Panc1 (cell line): ENCODE measurements at places on chromosomes 11 and 22.
A peak's percentile ranks its signal among the peaks of the same experiment; 100 is the strongest.

DNA sequence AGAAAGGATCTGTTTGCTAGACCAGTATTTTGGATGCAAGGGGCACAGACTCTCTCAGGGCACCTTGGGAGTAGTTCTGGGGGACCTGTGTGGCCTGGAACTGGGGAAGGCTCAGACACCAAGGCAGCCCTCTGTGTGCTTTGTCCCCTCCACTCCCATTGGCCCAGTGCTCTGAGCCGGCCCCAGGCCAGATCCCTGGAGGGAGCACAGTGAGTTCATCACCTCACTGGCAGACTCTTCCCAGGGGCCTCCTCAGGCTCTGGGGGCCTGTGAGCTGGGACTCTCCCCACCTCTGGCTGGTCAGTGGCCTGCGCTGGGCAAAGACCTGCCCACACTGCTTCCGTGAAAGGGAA is 51.7 kb downstream of the CHRDL2 start:
- DNase-seq, result no peak
- H3K27ac ChIP-seq, result no peak overlapping the region
- no peaks in the 10 kb centered on the region; the same call in 1 of the 2 replicates for H3K27me3 ChIP-seq
- H3K4me1 ChIP-seq, result no peaks in the 10 kb centered on the region
- H3K36me3 ChIP-seq, result no peaks in the 10 kb centered on the region
- H3K4me3 ChIP-seq, result no peak overlapping the region

GRCh38 chr11:94705891-94706615 is 62.1 kb upstream of the AMOTL1 start:
- peaks cover 4% of the 10 kb centered on the region; the same call in 1 of the 2 replicates for H3K4me1 ChIP-seq
- no peak for DNase-seq
- no peak overlapping the region for H3K4me3 ChIP-seq
- H3K27me3 ChIP-seq, result no peaks in the 10 kb centered on the region

- H3K27me3 ChIP-seq, result no peaks in the 10 kb centered on the region
- no peaks in the 10 kb centered on the region for H3K36me3 ChIP-seq
- no peak for DNase-seq
- no peak overlapping the region for H3K27ac ChIP-seq
- H3K4me3 ChIP-seq, result no peak overlapping the region
- peaks cover 25% of the 10 kb centered on the region for H3K4me1 ChIP-seq
Measured at GRCh38 chr11:1868636-1869291, 15.9 kb downstream of the LSP1 start.

GRCh38 chr22:36684841-36685240 is 18.7 kb downstream of the CACNG2 start:
- no peaks in the 10 kb centered on the region for H3K36me3 ChIP-seq
- H3K4me1 ChIP-seq, result no peaks in the 10 kb centered on the region
- no peak for DNase-seq
- no peak overlapping the region for H3K27ac ChIP-seq

DNA sequence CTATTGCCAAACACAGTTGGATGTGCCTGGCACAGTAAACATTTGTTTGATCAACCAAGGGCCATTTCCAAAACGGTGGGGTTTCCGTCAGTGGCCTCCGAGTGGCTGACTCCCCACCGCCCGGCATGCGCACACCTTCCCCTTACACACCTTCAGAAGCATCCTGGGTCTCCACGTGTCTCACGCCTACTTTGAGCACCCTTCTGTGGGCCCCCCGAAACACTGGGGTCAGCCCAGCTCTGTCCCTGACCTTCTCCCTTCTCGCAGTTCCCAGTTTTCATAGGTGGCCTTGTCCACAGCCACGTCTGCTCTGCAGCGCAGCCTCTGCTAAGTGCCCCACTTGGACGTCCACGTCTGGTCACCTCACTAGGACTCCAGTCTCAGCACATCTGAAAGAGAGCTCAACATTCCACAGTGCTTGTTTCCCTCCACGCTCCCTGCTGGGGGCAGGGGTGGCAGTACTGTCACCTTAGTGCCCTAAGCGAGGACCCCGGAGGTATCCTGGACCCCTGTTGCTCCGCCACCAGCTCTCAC is 13.2 kb upstream of the SHANK2 start:
- no peak for DNase-seq
- H3K36me3 ChIP-seq, result no peaks in the 10 kb centered on the region
- no peaks in the 10 kb centered on the region for H3K27me3 ChIP-seq

- DNase-seq, result no peak
- no peaks in the 10 kb centered on the region for H3K36me3 ChIP-seq
- H3K4me1 ChIP-seq, result no peaks in the 10 kb centered on the region
Measured at GRCh38 chr11:15851051-15851498, 505.3 kb downstream of the SOX6 start.

- no peaks in the 10 kb centered on the region for H3K4me1 ChIP-seq
- no peak overlapping the region for H3K27ac ChIP-seq
- no peaks in the 10 kb centered on the region for H3K27me3 ChIP-seq
Measured at GRCh38 chr11:13358596-13359270, 81.1 kb downstream of the BMAL1 start.

DNA sequence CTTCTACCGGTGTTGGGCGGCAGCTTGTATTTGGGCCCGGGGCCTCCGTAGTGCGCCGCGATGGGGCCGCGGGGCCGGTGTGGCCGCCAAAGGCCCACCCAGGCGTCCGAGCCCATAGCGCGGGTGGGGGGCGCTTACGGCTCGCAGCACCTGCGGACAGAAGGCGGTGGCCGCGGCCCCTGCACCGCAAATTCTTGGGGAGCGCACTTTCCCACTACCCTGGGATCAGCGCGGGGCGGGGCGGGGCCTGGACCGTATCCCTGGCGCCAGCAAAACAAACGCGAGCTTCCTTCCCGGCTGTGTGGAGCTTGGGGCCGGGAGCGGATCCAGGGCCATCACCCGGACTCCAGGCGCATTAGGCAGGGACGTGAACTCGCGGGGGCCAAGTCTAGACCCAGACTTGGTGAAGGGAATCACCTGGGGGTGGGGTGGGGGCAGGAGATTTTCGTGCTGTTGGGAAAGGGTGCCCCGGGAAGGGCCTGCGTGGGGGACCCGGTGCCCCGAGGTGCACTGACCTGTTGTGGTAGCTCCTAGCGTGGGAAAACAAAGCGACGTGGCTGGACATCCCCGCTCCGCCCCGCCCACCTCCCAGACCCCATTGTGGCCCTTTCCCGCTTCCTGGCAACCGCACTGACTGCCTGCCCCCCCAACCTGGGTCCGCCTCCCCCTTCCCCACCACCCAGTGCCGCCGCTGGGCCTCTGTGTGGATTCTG is 2.3 kb upstream of the TYMP start:
- H3K36me3 ChIP-seq, result no peaks in the 10 kb centered on the region; the same call in 1 of the 2 replicates
- H3K4me3 ChIP-seq, result peak overlapping the region; percentile 56

GRCh38 chr11:33685082-33685481 is 15.5 kb downstream of the C11orf91 start:
- H3K36me3 ChIP-seq, result no peaks in the 10 kb centered on the region
- no peak overlapping the region for H3K4me3 ChIP-seq
- H3K27ac ChIP-seq, result no peak overlapping the region
- H3K27me3 ChIP-seq, result no peaks in the 10 kb centered on the region
- H3K4me1 ChIP-seq, result peaks cover 18% of the 10 kb centered on the region

- H3K36me3 ChIP-seq, result peaks cover 12% of the 10 kb centered on the region
- H3K4me1 ChIP-seq, result peaks cover 6% of the 10 kb centered on the region; the same call in 1 of the 2 replicates
Measured at GRCh38 chr11:34446386-34446785, 7.7 kb downstream of the CAT start.

DNA sequence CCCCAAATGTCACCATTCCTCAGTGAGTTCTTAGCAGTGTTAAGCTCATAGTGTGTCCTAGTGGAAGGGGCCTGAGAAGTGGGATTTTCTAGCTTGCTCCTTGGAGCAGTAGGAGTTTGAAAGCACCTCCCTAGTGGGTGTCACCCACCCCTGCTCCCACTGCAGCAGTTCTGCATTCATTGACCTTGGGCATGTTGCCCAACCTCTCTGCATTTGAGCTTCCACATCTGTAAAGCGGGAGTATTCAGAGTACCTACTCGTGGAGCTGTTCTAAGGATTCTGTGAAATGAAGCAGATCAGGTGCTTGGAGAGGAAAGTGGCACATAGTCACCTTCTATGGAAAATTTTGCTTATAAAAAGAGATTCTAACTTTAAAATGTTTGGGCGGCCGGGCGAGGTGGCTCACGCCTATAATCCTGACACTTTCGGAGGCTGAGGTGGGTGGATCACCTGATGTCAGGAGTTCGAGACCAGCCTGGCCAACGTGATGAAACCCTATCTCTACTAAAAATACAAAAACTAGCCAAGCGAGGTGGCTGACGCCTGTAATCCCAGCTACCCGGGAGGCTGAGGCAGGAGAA is 16.9 kb downstream of the LMO2 start:
- no peaks in the 10 kb centered on the region for H3K36me3 ChIP-seq
- H3K27me3 ChIP-seq, result peaks cover 29% of the 10 kb centered on the region
- no peak overlapping the region for H3K4me3 ChIP-seq
- no peaks in the 10 kb centered on the region for H3K4me1 ChIP-seq
- no peak overlapping the region for H3K27ac ChIP-seq
- no peak for DNase-seq

DNA sequence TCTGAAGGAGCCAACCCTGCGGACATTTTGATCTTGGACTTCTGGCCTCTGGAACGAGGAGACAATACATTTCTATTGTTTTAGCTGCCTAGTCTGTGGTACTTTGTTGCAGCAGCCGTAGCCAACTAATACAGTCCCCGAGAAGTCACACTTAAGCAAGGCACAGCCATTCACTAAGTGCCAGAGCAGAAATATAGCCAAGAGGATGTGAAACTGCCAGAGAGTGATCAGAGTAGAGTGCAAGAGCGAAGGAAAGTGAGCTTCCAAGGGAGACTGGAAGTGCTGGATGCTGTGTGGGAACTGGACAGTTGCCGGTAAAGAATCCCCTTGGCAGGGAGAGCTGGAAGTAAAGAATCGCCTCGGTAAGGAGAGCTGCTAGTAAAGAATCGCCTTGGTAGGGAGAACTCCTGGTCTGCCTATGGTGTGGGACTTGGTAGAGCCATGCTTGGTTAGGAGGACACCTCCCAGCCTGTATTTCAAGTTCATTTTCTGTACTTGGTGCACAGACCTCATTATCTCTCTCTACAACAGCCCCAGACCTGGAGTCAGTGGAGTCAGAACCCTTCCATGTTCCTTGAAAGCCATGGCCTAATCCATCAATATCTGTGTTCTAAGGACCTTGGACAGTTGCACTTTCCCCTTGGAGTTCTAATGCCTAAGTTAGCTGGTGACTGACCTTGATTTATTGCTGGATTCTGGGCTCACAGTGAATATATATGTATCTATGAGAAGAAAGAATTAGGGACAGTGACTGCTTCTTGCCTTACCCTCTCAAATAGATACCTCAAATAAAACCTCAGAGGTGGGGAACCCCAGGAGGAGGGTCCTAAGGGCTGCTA is 162.1 kb downstream of the LDLRAD3 start:
- 0 out of 2 replicates have a peak, but pooled peaks cover 4% of the 10 kb centered on the region for H3K4me1 ChIP-seq
- no peak overlapping the region for H3K27ac ChIP-seq
- DNase-seq, result no peak
- H3K4me3 ChIP-seq, result no peak overlapping the region
- H3K27me3 ChIP-seq, result no peaks in the 10 kb centered on the region

- no peaks in the 10 kb centered on the region for H3K36me3 ChIP-seq
- H3K4me1 ChIP-seq, result peaks cover 18% of the 10 kb centered on the region
- peak overlapping the region; percentile 5; the same call in 1 of the 2 replicates for H3K27ac ChIP-seq
- no peak for DNase-seq
- H3K27me3 ChIP-seq, result no peaks in the 10 kb centered on the region
Measured at GRCh38 chr11:70128435-70128906, 50.4 kb downstream of the ANO1 start.

GRCh38 chr22:19674129-19674928 is 40.0 kb upstream of the SEPTIN5 start:
- DNase-seq, result no peak
- no peaks in the 10 kb centered on the region for H3K36me3 ChIP-seq
- H3K4me3 ChIP-seq, result no peak overlapping the region
- no peak overlapping the region for H3K27ac ChIP-seq
- H3K27me3 ChIP-seq, result no peaks in the 10 kb centered on the region

- H3K27ac ChIP-seq, result no peak overlapping the region
- no peak for DNase-seq
- H3K36me3 ChIP-seq, result no peaks in the 10 kb centered on the region
- 0 out of 2 replicates have a peak, but pooled peaks cover 7% of the 10 kb centered on the region for H3K4me1 ChIP-seq
- no peaks in the 10 kb centered on the region; the same call in 1 of the 2 replicates for H3K27me3 ChIP-seq
Measured at GRCh38 chr11:57358991-57359390, 20.8 kb downstream of the P2RX3 start.

- H3K27me3 ChIP-seq, result no peaks in the 10 kb centered on the region
- no peak overlapping the region for H3K27ac ChIP-seq
- DNase-seq, result no peak
- H3K4me3 ChIP-seq, result no peak overlapping the region
Measured at GRCh38 chr22:28582806-28583205, 96.8 kb downstream of the TTC28 start.

DNA sequence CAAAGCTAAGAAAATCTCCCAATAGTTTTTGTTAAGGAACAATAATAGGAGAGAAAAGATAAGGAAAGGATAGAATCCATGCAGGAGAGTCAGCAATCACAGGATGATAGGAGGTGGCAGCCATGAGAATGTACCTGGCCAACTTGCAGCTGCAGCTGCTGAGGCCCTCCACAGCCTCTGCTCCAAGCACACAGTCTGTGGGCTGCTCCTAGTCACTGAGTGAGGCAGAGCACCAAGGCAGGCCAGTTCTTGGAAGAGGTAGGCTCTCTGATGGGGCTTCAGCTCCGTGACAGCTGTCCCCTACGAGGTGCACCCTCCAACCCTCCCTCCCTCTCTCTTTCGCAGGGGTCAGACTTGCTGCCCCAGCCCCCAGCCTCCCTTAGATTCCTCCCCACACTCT is 5.5 kb upstream of the KCNJ1 start:
- H3K36me3 ChIP-seq, result no peaks in the 10 kb centered on the region
- no peak overlapping the region for H3K4me3 ChIP-seq
- no peaks in the 10 kb centered on the region for H3K4me1 ChIP-seq
- H3K27me3 ChIP-seq, result peaks cover 13% of the 10 kb centered on the region
- no peak for DNase-seq

GRCh38 chr22:30197389-30197788 is 49.2 kb downstream of the LIF start:
- peak overlapping the region; percentile 97 for H3K27ac ChIP-seq
- H3K4me3 ChIP-seq, result no peak overlapping the region
- H3K36me3 ChIP-seq, result no peaks in the 10 kb centered on the region
- H3K27me3 ChIP-seq, result no peaks in the 10 kb centered on the region

DNA sequence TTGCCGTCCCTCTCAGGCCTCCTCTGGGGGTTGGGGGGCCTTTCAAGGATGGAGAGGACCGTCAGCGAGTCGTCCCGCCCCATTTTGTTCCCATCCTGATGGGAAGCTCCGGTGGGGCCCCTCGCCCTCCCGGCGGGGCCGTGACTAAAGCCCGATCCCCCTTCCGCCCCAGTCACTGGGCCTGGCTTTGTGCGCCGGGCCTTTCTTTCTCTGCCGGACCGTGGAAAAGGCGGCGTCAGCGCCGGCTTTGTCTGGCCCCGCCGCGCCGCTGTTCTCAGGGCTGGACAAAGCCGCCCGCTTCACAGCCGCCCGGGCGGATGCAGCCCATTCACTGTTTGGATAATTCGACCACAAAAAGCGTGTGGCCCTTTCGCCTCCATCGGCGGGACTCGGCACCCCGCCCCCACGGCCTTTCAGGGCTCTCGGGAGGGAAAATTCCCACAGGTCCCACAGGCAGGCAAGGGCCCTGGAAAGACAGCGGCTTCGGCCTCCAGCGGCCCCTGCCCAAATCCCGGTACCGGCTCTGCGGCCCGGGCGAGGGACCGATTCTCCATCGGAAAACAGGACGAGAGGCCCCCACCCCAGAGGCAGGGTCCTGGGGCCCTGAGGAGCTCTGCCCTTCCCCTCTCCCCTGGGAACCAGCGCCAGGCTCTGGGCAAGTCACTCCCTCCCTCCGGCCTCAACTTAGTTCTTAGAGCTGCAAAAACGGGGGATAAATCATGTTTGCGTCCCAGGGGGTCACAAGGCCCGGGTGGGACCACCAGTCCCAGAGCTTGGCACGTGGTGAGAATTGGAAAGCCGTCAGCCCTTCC is 87.2 kb downstream of the WNT7B start:
- H3K27ac ChIP-seq, result no peak overlapping the region
- H3K4me1 ChIP-seq, result no peaks in the 10 kb centered on the region
- no peaks in the 10 kb centered on the region for H3K27me3 ChIP-seq
- H3K4me3 ChIP-seq, result no peak overlapping the region
- no peaks in the 10 kb centered on the region for H3K36me3 ChIP-seq
- no peak for DNase-seq
